Right atrium auricular region (tissue), 2 donors: ENCODE measurements at places on chromosomes 3 and 15. TPM values are rescaled to one million over a fixed set of nuclear protein-coding genes. Genes with fewer than 3 reads are reported as not detected.

Gene FGD5
- total RNA-seq, result 18.8 TPM

Gene UBE2E2
- total RNA-seq, result 31.0 TPM

Gene RHCG
- 0.43 TPM for total RNA-seq

Gene ARGFX
- total RNA-seq, result not detected

Gene CYP11A1
- total RNA-seq, result 1.0 TPM

Gene NAA50
- 49.3 TPM for total RNA-seq

Gene LRCH3
- 22.2 TPM for total RNA-seq

Gene TRPC1
- 10.6 TPM for total RNA-seq

Gene DPPA2
- not detected for total RNA-seq

Gene LRRC31
- not detected for total RNA-seq

Gene FAM107A
- total RNA-seq, result 80.7 TPM

Gene AADACL2
- not detected for total RNA-seq

Gene CYP8B1
- not detected for total RNA-seq

Gene LYZL4
- total RNA-seq, result not detected

Gene KBTBD13
- total RNA-seq, result 2.6 TPM

Gene C2CD4B
- 3.9 TPM for total RNA-seq

Gene COL8A1
- total RNA-seq, result 53.8 TPM

Gene IL20RB
- total RNA-seq, result 0.41 TPM

Gene GOLGA6D
- not detected for total RNA-seq

Gene CCR8
- not detected for total RNA-seq

Gene FAM3D
- not detected for total RNA-seq

Gene AMIGO3
- total RNA-seq, result 1.1 TPM
